ENCODE measurements at places on chromosomes 7 and 10. TPM values are rescaled to one million over a fixed set of nuclear protein-coding genes. Genes with fewer than 3 reads are reported as not detected.

GRCh38 chr10:50536617-50537240 is 87.0 kb downstream of the SGMS1 start:
- no peak for DNase-seq

DNA sequence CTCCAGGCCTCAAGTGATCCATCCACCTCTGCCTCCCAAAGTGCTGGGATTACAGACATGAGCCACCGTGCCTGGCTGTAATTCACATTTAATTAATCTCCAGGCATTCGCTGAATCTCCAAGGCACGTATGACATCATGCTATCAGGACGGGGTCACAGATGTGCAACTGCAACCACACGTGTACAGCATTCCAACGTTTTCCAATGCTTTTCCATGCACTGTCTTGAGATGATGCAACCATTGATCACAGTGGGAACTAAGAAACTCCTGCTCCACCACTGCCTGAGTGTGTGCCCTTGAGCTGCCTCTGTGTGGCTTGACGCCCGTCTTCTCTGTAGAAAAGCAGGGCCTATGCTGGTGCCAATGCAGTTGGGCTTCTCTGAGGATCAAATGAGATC is 119.8 kb upstream of the LYZL2 start:
- DNase-seq: no peak

DNA sequence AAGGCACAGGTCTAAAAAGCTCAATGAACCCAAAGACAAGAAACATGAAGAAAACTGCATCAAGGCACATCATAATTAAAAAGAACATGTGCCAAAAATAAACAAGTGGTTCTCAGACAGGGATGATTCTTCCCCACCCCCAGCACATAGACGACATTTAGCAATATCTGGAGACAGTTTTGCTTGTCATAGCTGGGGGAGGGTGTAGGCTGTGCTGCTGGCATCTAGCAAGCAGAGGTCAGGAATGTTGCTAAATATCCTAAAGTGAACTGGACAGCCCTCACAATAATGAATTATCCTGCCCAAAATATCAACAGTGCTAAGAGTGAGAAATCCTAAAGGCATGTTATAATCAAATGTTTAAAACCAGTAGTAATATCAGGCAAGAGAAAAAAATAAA is 122.6 kb downstream of the MICU1 start:
- DNase-seq: no peak

GRCh38 chr7:82430500-82431465 is 12.8 kb downstream of the CACNA2D1 start:
- no peak for DNase-seq

- DNase-seq: peak; percentile 84
Observed at GRCh38 chr7:107047902-107048782, 3.6 kb downstream of the PRKAR2B start.

DNA sequence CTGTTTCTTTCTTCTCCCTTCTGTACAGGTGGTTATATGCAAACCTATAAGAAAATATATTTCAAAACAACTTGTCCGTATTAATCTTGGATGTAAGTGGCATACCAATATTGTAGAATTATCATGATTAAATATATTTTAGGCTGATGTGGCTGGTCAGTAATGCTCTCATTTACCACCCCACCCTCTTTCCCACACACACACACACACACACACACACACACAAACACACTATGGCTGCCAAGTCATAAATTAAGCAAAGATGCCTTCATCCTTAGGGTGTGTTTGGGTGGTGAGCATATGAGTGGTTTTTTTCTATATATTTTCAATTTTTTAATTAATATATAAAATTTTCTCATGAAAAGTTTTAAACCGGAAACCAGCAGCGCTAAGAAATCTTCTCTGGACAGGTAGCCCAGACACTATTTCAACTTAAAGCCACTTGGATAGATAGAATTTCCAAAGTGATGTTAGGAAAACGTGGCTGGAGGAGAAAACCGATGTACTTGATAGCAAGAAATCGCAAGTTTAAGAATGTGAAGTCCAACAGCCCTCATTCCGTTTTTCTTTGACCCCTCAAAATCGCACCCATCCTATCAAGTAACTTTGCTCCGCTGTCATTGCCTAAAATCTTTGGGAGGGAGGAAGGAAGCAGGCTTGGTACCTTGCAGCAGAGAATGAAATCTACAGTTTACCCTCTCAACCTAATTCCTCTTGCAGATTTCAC is 171.7 kb downstream of the FAM107B start:
- no peak for DNase-seq

GRCh38 chr7:138549082-138549481 is 89.0 kb downstream of the TRIM24 start:
- DNase-seq: no peak

GRCh38 chr7:94401428-94401814 is 6.7 kb downstream of the COL1A2 start:
- DNase-seq: no peak

- peak; percentile 94 for DNase-seq
Observed at GRCh38 chr10:51074238-51075028, at the start of gene PRKG1. TSS of gene PRKG1 (plus strand) at chr10:51074487.

GRCh38 chr10:72310636-72311035 is 36.9 kb downstream of the DDIT4 start:
- no peak for DNase-seq

DNA sequence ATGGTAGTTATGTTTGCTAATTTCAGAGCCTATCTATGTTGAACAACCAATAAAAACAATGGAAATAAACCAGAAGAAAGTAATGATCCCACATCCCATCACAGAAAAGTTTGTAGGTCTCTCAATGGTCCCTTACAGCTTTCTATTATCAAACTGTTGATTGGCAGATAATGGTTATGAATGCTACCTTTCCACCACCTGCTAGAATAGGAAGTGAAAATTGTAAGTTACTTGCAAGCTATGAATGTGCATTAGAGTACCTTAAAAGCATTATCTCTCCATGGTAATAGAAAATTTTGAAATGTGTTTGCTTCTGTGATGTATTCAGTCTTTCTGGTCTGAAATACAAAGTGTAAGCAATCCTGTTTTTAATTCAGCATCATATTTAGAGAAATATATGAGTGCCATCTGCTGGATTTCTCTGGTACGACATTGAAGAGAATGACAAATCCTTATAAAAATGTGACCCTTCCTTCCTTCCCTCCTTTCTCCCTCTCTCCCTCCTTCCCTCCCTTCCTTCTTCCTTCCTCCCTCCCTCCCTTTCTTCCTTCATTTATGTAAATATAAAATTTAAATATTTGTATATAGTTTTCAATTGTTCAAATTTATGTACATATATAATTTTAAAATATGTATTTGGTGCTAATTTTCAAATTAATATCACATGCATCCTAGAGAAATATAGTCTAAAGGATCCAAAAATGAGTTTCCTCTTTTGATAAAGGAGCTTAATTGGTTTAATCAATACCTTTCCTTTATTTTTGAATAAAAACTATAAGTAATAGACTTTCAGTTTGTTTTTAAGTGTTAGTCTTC is 41.4 kb upstream of the PNLIPRP3 start:
- DNase-seq: no peak

GRCh38 chr7:121547544-121548092 is 151.5 kb upstream of the FAM3C start:
- no peak for DNase-seq

- no peak for DNase-seq
Observed at GRCh38 chr10:118520116-118520742, 75.2 kb downstream of the PRLHR start.

DNA sequence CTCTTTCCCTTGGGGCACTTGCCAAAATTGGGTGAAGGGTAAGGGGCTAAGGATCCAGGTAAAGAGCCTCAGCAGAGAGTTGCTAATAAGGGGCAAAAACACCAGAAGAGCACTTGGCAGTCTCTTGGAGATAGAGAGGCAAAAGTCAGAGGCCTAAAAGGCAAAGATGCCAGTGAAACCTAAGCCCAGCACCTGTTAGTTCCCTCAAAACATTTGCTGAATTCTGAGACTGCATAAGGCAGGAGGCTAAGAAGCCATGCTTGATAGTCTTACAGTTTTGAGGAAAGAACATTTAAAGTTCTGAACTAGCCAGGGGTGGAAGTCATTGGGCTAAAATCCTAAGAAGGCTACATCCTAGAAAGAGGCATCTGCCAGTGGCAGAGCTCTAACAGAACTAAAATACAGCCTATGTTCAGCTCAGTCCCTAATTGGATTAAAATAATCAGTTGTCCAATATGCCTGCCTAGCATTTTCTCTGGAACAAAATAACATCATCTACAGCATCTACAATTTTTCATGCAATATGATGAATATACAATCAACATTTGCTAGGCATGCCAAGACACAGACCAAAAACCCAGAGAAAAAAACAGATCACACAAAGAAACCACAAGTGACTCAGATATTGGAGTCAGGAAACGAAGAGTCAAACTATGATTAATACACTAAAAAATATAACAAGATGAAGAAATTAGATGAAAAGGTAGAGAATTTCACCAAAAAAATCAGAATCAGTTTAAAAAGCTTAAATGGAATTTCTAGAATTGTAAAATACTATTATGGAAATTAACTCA is 7.7 kb downstream of the HTR7 start:
- no peak for DNase-seq

DNA sequence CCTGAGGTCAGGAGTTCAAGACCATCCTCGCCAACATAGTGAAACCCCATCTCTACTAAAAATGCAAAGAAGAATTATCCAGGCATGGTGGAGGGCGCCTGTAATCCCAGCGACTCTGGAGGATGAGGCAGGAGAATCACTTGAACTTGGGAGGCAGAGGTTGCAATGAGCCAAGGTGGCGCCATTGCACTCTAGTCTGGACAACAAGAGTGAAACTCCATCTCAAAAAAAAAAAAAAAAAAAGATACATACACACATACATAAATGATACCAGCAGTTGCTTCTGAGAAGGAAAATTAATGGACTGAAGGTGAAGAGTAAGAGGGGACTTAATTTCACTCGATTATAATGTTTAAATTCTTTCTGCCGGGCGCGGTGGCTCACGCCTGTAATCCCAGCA is 40.2 kb upstream of the PAX2 start:
- DNase-seq: no peak

- no peak for DNase-seq
Observed at GRCh38 chr7:82685214-82685613, 241.6 kb upstream of the CACNA2D1 start.

GRCh38 chr10:14372606-14373005 is 41.9 kb upstream of the FRMD4A start:
- no peak for DNase-seq

GRCh38 chr7:25543210-25543609 is 314.9 kb upstream of the NPVF start:
- DNase-seq: no peak

- peak; percentile 62 for DNase-seq
Observed at GRCh38 chr7:26858735-26859134, 5.7 kb downstream of the SKAP2 start.

GRCh38 chr10:123151737-123152135 is 2.5 kb upstream of the BUB3 start:
- no peak for DNase-seq

DNA sequence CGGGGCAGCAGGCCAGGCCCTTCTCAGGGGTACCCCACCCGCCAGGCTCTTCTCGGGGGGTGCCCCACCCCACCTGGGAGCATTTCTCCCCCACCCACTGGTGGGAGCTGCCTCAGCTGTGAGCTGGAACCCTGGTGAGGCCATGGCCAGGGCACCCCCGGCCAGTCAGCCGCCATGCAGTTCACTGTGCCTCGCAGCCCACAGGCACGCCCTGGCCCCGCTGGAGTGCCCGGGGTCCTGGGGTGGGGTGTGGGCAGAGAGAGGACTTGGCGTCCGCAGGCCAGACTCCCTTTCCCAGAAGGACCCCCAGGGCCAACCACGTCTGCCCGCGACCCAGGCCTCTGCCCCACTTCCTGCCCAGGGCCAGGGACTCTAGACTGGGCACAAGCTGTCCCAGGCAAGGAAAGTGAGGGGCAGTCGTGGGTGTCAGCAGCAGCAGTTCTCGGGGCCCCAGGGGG is 13.1 kb downstream of the DPYSL4 start:
- DNase-seq: no peak

DNA sequence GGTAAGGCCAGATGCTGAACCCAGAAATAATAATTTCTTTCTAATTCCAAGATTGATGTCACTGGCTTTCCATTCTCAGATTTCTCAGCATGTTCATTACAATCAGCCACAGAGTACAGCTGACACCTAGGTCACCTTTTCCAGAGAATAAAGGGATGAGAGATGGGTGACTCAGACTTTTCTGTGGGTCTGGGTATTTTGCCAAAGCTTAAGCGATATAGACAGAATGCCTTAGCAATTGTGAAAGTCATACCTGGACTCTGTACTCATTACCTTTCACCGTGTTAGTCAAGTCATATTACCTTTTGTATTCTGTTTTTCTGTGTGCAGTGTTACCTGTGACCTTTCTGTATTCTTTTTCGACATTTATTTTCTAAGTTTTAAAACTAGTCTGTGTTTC is 10.6 kb upstream of the PRTFDC1 start:
- no peak for DNase-seq

GRCh38 chr7:131224996-131225395 is 102.7 kb upstream of the MKLN1 start:
- DNase-seq: no peak

GRCh38 chr7:53993224-53993623 is 549.0 kb upstream of the VSTM2A start:
- DNase-seq: no peak

DNA sequence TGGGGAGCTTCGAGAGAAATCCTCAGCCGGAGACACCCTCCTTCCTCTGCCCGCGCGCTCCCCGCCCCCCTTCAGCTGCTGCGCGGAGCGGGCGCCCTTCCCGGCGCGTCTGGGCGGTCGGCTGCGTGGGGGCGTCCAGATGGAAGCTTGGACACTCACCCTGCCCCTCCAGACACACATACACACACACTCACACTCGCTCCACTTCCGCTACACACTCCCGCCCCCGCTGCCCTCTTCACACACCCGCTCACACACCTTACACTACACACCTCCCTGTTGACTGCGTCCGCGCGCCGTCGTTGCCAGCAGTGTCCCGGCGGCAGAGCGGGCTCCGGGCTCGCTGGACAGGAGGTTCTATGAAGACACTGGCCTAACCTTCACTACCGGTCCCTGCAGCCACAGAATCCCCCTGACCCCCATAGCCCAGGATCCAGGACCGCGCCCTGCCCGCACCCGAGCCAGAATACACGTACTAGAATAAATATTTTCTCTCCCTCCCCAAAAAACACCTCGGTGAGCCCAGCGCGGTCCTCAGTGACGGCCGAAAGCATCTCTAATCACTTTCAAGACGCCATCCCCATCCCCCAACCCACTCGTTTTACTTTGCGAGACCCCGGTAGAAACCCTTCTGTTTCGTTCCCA is 1.1 kb upstream of the EGR2 start:
- DNase-seq: peak; percentile 75

- DNase-seq: no peak
Observed at GRCh38 chr10:103671126-103671895, 177.8 kb downstream of the NEURL1 start.

- DNase-seq: peak; percentile 81
Observed at GRCh38 chr7:12389089-12389700, 14.5 kb downstream of the VWDE start.

CPN1 gene
- total RNA-seq: 0.61 TPM

GPR85 gene
- not detected for total RNA-seq

TLL2 gene
- 0.11 TPM for total RNA-seq

IDI2 gene
- total RNA-seq: not detected

IGF2BP3 gene
- 106 TPM for total RNA-seq

AKR1D1 gene
- not detected for total RNA-seq

TAS2R5 gene
- 1.6 TPM for total RNA-seq

LIPF gene
- total RNA-seq: not detected

FAM25A gene
- total RNA-seq: not detected

GSAP gene
- 0.72 TPM for total RNA-seq

CYP2C19 gene
- not detected for total RNA-seq

SGCE gene
- total RNA-seq: 62.2 TPM
